ENCODE measurements at places on chromosomes 12 and 14. TPM values are rescaled to one million over a fixed set of nuclear protein-coding genes. Genes with fewer than 3 reads are reported as not detected.

The TTC7B gene
- 41.5 TPM for total RNA-seq

- H3K27me3 ChIP-seq, result peaks cover 19% of the 10 kb centered on the region
- no peak overlapping the region for H3K27ac ChIP-seq
- peak; percentile 59 for DNase-seq
- H3K4me1 ChIP-seq, result no peaks in the 10 kb centered on the region
Measured at GRCh38 chr14:105929327-105930081, 403.1 kb downstream of the TMEM121 start.

DNA sequence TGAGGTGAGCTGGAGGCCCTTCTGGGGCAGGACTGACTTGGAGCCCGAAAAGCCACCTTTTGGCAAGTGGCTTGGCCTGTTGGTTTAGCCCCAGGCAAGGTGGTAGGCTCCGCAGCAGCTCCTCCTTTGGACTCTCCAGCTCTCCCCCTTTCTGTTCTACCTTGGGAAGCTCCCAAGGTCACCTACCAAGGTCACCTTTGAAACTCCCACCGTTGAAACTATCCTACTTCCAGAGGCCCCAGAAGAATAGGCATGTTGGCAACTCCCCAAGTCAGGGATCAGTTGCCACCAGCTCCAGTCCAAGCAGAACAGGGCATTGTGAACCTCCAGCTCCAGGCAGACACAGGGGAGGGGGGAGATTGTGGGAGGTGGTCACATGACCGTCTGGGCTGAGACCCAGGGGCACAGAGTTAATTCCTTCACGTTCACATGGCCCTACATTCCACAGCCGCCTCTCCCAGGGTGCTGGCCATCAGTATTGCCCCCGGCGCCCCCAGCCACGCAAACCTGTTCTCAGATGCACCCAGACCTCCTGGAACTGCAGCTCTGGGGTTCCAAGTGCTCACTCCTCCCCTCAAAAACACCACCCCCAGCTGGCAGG lies 14.4 kb downstream of the IRF2BPL start:
- DNase-seq, result no peak
- no peaks in the 10 kb centered on the region for H3K36me3 ChIP-seq
- no peaks in the 10 kb centered on the region for H3K27me3 ChIP-seq
- H3K27ac ChIP-seq, result peak overlapping the region; percentile 2
- H3K4me3 ChIP-seq, result no peak overlapping the region

DNA sequence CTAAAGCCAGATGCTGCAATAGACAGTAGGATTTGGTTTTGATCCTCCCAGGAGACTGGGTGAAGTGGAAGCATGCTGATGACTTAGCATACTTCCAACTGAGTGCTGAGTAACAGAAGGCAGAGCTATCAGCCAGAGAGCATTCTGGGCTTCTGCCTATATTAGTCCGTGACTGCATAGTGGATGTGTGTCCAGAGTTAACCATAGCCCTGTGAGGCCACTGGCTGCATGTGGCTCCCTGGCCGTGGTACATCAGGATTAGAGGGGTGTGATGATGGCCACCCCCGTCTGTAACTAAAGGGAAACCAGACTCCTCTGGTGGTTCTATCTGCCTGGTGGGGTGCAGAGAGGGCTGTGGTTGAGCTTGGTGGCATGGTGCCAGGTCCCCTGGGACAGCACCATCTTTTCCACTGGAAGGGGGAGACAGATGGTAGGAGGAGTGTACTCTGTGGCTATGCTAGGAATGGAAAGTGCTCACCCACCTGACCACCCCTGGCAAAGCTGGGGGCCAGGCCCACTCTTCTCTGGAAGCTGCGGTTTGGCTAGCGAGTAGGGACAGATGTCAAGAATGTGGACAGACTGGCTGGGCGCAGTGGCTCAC lies 27.4 kb downstream of the ABCD4 start:
- H3K27me3 ChIP-seq, result no peaks in the 10 kb centered on the region
- no peaks in the 10 kb centered on the region for H3K36me3 ChIP-seq
- DNase-seq, result peak; percentile 37

The GPX2 gene
- total RNA-seq, result 0.69 TPM

The CLECL1 gene
- 3.4 TPM for total RNA-seq

GRCh38 chr14:101705733-101706508 lies 55.6 kb upstream of the PPP2R5C start:
- peaks cover 25% of the 10 kb centered on the region for H3K4me1 ChIP-seq
- DNase-seq, result peak; percentile 88

DNA sequence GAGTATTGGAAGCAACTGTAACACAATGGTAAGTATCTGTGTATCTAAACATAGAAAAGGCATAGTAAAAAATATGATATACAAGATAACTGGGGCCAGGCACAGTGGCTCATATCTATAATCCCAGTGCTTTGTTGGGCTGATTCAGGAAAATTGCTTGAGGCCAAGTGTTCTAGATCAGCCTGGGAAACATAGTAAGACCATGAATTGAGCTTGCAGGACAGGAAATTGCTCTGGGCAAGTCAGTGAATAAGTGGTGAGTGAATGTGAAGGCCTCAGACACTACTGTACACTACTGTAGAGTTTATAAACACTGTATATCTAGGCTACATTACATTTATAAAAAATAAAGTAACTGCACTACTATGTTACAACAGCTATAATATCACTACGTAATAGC lies 75.2 kb downstream of the GPR135 start:
- no peak for DNase-seq
- H3K4me1 ChIP-seq, result no peaks in the 10 kb centered on the region
- no peaks in the 10 kb centered on the region for H3K36me3 ChIP-seq
- no peak overlapping the region for H3K27ac ChIP-seq
- H3K27me3 ChIP-seq, result no peaks in the 10 kb centered on the region
- no peak overlapping the region for H3K4me3 ChIP-seq

DNA sequence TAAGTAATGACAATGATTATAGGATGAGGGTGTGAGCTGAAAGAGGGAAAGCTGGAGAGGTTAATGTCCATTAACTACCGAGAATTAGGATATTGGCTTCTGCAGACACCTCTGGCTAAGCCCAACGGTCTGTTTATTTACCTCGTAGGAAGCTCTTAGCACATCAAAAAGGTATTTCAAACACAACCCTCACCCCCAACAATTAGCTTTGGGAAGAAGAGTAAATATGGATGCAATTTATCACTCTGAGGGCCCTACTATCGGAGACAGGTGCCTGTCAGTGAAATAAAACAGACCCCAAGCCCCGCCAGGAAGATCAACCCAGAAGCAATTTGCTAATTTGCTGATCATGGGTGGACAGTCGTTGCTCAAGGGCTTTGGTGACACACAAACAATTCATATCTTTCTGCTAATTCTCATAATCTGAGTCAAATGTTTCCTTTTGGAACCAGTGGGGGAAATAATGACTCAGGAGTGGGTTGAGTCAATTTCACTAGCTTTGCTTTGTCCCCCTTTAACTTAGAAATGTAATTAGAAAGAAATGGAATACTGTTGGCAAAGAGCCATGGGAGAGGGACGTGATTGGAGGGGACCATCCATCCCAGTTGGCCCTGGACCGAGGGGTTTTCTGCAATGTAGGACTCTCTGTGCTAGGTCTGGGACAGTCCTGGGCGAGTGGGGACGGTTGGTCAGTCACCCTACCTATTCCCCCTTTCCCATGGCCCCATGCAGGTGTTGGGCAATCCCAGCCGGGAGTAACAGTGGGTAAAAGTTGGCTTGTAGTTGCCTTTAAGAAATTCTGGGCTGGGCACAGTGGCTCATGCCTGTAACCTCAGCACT lies 99.1 kb upstream of the MED13L start:
- H3K36me3 ChIP-seq, result no peaks in the 10 kb centered on the region
- H3K27me3 ChIP-seq, result no peaks in the 10 kb centered on the region
- no peak for DNase-seq
- H3K27ac ChIP-seq, result no peak overlapping the region
- H3K4me3 ChIP-seq, result no peak overlapping the region

GRCh38 chr12:38890102-38890855 lies 15.1 kb downstream of the CPNE8 start:
- no peaks in the 10 kb centered on the region for H3K36me3 ChIP-seq
- H3K4me3 ChIP-seq, result no peak overlapping the region
- no peaks in the 10 kb centered on the region for H3K27me3 ChIP-seq
- H3K4me1 ChIP-seq, result peaks cover 25% of the 10 kb centered on the region
- H3K27ac ChIP-seq, result no peak overlapping the region
- DNase-seq, result no peak

- H3K27me3 ChIP-seq, result no peaks in the 10 kb centered on the region
- no peak for DNase-seq
- no peaks in the 10 kb centered on the region for H3K36me3 ChIP-seq
- no peak overlapping the region for H3K4me3 ChIP-seq
- no peaks in the 10 kb centered on the region for H3K4me1 ChIP-seq
Measured at GRCh38 chr12:64122154-64122553, 99.9 kb downstream of the KICS2 start.

DNA sequence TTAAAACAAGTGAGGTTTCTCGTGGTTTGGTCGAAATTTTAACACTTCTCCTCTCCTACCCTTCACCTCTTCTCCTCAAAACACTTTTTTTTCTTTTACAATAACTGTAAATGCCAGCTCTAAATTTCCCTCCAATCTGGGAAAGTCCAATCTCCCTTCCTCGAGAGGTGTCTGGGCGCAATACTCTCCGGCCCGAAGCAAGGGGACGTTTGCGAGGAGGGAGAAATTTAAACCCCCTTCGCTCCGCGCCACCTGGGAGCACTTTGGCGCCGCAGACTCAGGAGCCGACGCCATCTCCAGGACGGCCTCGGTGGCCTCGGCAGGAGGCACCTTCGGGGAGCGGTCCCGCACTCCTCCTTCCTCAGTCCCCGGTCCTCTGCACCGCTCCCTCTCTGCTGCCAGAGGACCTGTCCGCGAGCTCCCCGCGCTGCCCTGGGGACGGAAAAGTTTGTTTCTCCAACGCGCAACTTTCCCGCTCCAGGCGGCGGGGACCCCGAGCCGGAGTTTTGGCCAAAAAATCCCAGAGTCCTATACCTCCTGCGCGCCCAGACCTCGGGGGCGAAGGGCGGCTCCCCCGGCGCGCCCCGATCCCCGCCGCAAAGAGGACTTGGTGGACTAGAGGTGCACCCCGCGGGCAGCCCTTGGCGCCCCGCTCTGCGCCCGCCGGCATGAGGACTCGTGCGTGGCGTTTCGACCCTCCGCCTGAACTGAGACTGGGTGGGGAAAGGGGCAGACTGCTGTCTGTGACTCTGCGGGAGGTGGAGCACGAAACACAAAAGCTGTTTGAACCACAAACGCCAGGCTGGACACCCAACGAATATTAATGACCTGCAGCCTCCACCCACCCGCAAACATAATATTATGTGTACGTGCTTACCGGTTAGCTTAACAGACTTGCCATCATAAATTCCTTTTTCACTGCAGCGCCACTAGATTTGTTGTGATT lies 95.2 kb upstream of the HMGA2 start:
- no peaks in the 10 kb centered on the region for H3K4me1 ChIP-seq
- H3K27me3 ChIP-seq, result peaks cover 63% of the 10 kb centered on the region
- H3K4me3 ChIP-seq, result no peak overlapping the region
- DNase-seq, result no peak
- H3K27ac ChIP-seq, result no peak overlapping the region
- no peaks in the 10 kb centered on the region for H3K36me3 ChIP-seq

GRCh38 chr12:55515696-55516095 lies 23.5 kb downstream of the OR6C68 start:
- no peak overlapping the region for H3K27ac ChIP-seq
- no peak for DNase-seq
- H3K4me1 ChIP-seq, result no peaks in the 10 kb centered on the region

The NDUFB1 gene
- 95.4 TPM for total RNA-seq

DNA sequence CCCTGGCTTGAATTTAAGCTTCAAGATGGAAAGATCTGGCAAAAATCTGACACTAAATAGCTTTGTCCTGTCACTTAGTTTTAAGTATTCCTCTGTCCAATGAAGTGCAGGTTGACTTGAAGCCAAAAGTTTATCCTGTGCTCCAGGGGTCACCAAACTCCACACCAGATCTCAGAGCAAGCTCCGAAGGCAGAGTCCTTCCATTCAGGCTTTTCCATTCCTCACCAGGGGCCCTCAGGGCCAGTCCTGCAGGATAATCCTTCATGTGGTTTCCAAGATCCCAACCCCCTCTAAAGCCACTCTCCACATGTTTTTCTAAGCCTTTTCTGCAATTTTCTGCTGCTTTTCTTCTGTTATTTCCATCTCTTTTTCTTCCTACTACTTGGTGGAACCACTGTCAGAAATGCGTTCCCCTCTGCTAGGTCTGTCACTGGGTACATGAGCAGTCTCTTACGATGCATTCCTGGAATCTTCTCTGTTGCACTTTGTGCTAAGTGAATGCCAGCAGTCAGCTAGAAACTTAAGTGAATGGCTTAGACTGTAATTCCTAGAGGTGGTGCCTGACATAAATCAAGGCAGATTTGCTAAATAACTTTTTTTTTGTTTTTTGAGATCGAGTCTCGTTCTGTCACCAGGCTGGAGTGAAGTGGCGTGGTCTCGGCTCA lies 251.4 kb downstream of the MSRB3 start:
- H3K27me3 ChIP-seq, result no peaks in the 10 kb centered on the region
- no peak overlapping the region for H3K4me3 ChIP-seq
- H3K4me1 ChIP-seq, result no peaks in the 10 kb centered on the region
- no peak overlapping the region for H3K27ac ChIP-seq
- DNase-seq, result no peak

GRCh38 chr14:61927060-61927459 lies 164.8 kb downstream of the SNAPC1 start:
- no peak for DNase-seq
- H3K36me3 ChIP-seq, result no peaks in the 10 kb centered on the region
- no peak overlapping the region for H3K27ac ChIP-seq
- H3K4me1 ChIP-seq, result no peaks in the 10 kb centered on the region
- no peaks in the 10 kb centered on the region for H3K27me3 ChIP-seq
- no peak overlapping the region for H3K4me3 ChIP-seq

The RTL1 gene
- total RNA-seq, result not detected

DNA sequence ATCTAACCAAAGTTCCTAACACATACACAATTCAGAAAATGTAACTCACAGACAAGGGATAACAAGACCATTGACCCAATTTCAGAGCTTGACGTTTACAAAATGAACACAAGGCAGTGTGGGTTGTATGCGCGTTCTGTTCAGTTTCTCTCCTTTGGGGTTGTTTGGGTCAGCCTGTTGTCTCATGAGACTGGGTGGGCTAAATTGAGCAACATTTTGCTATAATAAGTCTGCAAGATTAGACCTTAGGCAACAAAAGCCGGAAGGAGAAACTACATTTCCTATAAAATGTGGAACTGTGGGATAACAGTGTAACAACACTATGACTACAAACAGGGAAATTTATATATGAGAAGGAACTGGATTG lies 18.8 kb upstream of the LTA4H start:
- peak overlapping the region; percentile 72 for H3K27ac ChIP-seq
- no peak for DNase-seq
- no peak overlapping the region for H3K4me3 ChIP-seq
- H3K4me1 ChIP-seq, result peaks cover 18% of the 10 kb centered on the region
- H3K36me3 ChIP-seq, result no peaks in the 10 kb centered on the region

DNA sequence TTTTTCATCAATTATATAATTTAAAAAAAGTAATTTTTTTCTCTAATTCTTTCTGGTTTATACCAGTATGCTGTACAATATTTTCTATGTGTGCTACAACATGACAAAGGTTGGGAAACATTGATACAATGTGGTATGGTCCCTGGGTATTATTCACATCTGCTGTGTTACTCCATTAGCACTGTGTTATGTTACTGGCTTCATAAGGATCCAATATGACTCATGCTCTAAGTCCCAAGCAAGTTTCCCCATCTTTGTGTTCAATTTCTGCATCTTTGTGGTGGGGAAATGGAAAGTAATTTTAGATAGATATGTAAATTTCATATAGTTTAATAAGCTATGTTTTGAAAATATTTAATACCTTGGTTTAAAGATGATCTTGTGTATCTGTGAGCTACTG lies 35.8 kb downstream of the FBXO33 start:
- no peaks in the 10 kb centered on the region for H3K4me1 ChIP-seq
- H3K36me3 ChIP-seq, result peaks cover 50% of the 10 kb centered on the region
- H3K27ac ChIP-seq, result no peak overlapping the region
- H3K4me3 ChIP-seq, result no peak overlapping the region
- H3K27me3 ChIP-seq, result no peaks in the 10 kb centered on the region

The SLC5A8 gene
- total RNA-seq, result 2.8 TPM

The RPL10L gene
- total RNA-seq, result not detected

The PTMS gene
- 323 TPM for total RNA-seq
